ENCODE measurements at places on chromosomes 3 and 15.

- DNase-seq, result no peak
Observed at GRCh38 chr3:5489536-5489935, 302.0 kb downstream of the EDEM1 start.

GRCh38 chr3:115403786-115404185 lies 219.5 kb upstream of the GAP43 start:
- DNase-seq, result no peak

- DNase-seq, result no peak
Observed at GRCh38 chr3:77296527-77296926, 256.6 kb downstream of the ROBO2 start.

DNA sequence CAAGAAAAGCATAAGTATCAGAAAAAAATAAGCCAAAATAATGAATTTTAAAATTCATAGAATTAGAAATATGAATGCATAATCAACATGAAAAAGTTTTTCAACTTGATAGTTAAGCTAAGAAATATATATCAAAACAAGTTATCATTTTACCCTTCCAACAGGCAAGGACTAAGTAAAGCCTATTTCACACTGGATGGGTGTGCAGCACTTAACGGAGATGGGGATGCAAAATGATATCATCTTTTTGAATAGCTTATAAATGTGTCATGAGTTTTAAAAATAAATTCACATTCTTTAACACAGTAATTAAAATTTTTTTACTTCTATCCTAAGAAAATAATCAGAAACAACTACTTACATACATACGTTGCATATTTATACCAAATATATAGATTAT lies 20.9 kb downstream of the PIK3R4 start:
- no peak for DNase-seq

DNA sequence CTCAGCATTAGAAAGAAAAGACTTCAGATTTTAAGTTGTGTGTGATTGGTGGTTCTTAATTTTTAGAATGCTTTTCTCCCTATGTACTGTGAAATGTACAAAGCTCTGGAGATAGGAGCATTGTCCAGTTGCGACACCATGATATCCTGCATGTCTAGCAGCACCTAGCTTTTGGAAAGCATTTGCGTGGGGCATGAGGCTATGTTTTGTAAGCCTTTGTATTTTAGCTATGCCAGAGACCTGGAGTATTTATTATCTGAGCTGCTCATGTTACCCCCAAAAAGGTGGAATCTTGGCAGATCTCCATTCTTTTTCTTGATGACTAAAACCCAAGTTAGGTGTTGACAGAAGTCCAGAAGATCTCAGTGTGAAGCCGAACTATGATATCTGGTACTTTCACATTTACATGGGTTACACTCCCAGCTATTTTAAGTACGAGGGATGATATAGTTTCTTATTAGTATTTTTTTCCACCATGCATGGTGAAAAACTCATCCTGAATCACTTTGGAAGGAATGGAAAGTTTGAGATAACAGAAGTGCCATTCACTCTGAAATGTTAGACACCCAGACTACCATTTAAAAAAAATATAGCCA lies 126.7 kb upstream of the SAMMSON start:
- DNase-seq, result no peak

GRCh38 chr3:159785273-159785708 lies 203.3 kb upstream of the IL12A start:
- DNase-seq, result no peak

- no peak for DNase-seq
Observed at GRCh38 chr3:194399166-194399565, at the start of gene GP5. TSS of gene GP5 (minus strand) at chr3:194399266. CDS start at chr3:194398282, 984 bp downstream.
